ENCODE measurements at places on chromosomes 5 and 9. TPM values are rescaled to one million over a fixed set of nuclear protein-coding genes. Genes with fewer than 3 reads are reported as not detected.

GRCh38 chr5:172683645-172684471 is 42.8 kb downstream of the NEURL1B start:
- DNase-seq = no peak

DNA sequence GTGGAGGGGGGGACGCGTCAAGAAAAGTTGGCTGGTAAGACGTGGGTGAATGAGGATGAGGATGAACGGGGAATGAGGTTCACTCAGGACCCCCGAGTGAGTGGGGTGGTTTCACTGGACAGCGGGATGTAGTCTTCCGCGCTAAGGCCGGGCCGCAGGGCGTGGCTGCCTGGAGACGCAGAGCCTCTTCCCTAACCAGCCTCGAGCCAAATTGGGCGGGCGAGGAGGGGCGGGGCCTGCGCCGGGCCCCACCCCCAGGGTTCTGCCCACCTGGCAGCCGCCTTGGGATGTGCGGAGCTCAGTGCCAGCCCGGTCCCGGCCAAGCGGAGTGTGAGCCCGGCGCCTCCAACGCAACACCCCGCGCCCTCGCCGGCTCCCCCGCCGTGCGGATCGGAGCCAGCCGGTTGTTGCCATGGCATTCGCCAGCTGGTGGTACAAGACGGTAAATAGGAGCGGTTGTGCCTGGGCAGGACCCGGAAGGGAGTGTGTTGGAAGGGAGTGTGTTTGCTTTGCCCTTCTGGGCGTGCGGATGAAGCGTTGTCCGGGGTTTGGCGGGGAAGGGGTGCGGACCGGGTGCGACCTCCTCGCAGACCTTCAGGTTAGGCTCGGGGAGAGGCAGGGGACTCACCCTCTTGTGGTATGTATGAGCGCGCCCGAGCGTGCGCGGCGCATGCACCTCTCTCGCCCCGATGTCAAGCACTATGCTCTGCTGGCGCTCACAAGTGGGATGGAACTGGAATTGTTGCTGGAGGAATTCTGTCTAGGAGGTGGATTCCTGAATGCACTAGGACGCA is 746 bp downstream of the CAST start:
- peak; percentile 45 for DNase-seq

GRCh38 chr5:32020946-32021345 is 153.2 kb downstream of the GOLPH3 start:
- DNase-seq = no peak

DNA sequence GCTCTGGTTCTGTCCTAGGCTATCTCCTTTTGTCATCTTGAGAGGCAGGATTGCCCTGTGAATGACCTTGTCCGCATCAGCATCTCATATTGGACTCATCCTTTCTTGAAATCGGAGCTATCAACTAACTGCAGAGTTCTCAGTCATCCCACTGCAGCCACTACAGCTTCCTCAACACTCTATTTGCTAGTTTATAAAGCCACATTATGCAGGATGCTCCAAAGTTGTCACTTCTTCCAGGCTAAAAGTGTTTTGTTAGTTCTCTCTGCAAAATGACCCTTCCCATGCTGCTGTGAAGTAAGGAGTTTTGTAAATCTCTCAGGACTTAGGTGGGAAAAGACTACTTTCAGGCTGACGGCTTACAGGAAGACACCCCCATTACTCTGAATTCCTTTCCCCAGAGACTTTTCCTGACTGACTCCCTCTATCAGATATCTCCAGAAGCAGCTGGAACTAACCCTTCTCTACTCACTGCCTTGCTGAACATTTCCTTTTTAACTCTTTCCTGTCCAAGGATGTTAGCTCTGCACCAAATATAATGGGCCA is 257.6 kb downstream of the NFIB start:
- DNase-seq = peak; percentile 68

- no peak for DNase-seq
Measured at GRCh38 chr9:6961845-6962522, 204.2 kb downstream of the KDM4C start.

- DNase-seq = no peak
Measured at GRCh38 chr5:9409413-9409960, 136.4 kb downstream of the SEMA5A start.

DNA sequence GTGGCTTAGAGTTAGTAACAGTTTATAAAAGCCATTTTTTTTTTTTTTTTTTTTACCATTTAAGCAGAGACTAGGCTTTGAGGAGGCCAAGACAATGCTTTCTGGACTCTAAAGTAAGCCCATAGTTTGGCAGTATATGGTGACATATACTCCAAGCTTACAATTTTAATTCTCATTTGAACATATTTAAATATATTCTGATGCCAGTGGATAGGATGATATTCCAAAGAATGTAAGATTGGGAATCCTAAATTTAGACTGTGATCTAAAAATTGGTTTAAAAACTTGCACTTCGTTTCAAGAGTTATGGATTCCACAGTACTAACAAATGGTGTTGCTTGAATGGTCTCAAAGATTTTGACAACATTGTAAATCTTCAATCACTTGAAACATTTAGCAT is 112.1 kb downstream of the CWC27 start:
- no peak for DNase-seq

- no peak for DNase-seq
Measured at GRCh38 chr9:125493881-125494652, 212.9 kb downstream of the MAPKAP1 start.

DNA sequence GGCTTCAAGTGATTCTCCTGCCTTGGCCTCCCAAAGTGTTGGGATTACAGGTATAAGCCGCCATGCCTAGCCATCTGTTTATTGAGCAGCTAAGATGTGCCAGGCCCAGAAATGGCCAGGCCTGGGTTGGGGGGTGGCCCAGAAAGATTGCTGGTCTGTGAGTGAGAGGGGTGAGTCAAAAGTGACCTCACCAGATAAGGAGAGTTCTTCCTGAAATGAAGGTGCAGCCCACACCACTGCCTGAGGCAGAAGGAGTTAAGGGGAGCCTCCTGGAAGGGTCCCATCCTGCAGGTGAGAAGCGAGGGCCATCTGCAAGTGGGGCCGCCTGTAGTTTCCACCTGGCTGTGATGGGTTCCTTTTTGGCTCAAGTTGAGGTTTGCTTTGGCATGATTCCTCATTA is 96.9 kb upstream of the KLF4 start:
- no peak for DNase-seq

- no peak for DNase-seq
Measured at GRCh38 chr9:104997536-104997935, 69.6 kb upstream of the ABCA1 start.

DNA sequence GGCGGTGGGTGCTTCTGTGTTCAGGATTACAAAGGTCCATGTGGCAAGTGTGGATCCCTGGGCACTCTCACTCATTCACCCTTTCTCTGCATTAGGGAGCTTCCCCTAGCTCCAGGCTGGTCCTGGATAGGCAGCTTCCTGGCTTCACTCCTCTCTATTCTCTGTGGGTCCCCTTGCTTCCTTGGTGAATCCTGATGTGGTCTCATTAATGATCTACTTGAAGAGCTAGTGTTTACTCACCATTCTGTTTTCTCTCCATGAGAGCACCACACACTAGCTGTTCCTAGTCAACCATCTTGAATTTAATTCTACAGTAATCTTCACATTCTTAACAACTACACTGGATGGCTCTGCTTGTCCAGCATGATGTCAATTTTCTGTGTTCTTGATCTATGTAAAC is 90.0 kb upstream of the PLPPR1 start:
- no peak for DNase-seq

DNA sequence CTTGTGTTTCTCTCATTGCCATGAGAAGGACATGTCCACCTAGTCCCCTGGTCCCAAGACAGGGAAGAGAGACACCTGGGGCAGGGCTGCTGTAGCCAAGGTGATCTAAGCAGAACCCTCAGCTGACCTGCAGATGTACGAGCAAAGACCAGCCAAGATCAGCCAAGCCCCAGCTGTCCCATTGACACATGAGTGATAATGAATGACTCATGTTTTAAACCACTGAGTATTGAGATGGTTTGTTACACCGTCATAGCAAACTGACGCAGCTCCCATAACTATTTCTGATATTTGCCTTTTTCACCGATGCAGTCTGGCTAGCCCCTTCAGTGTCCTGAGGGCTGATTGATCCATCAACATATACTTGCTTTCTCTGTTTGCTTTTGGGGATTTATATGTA is 6.7 kb downstream of the OR1K1 start:
- no peak for DNase-seq

- no peak for DNase-seq
Measured at GRCh38 chr5:130198927-130199326, 294.7 kb downstream of the CHSY3 start.

- DNase-seq = peak; percentile 13
Measured at GRCh38 chr9:3863111-3863528, 337.3 kb upstream of the RFX3 start.

GRCh38 chr9:108002371-108002956 is 512.9 kb upstream of the KLF4 start:
- DNase-seq = no peak

DNA sequence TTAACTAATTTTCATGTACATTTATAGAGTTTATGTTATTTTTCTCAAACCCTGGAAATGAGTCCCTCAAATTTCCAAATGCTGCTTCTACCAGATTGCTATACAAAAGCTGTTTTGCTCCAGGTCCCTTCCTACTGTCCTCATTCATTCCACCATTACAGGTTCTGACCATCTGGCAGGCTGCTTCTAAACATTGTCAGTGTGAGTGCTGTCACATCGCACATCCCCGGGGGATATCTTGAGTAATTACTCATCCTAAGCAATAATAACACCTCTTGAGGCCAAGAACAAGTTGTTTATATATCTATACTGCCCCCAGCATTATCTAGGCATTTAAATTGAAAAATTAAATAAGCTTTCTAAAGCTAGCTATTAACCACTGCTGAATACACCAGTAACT is 1675.3 kb upstream of the CDH6 start:
- no peak for DNase-seq

DNA sequence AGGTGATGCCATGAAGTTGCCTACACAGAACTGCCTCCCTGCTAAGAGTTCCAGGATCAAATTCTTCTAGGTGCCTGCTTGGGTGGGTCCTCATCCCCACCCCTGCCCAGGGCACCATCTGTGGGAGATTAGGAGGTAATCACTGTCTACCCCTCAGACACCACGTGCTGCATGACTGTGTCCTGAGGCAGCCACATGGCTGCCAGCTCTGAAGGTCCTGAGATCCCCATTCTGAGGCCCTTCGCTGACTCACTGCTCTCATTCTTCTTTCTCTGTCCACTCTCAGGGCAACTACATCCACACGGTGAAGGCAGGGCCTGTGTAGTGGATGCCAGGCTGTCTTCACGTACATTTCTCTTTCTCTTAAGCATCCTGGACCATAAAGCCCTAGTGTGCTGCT is 222.9 kb upstream of the ANKRD55 start:
- no peak for DNase-seq

- DNase-seq = no peak
Measured at GRCh38 chr5:120158211-120158610, 305.9 kb upstream of the PRR16 start.

GRCh38 chr5:92678640-92679039 is 902.4 kb downstream of the NR2F1-AS1 start:
- DNase-seq = no peak

- DNase-seq = no peak
Measured at GRCh38 chr5:54476682-54477081, 21.2 kb downstream of the HSPB3 start.

GRCh38 chr5:41903382-41903891 is 707 bp upstream of the RIMOC1 start:
- DNase-seq = no peak

- DNase-seq = no peak
Measured at GRCh38 chr9:11088821-11089374, 476.1 kb upstream of the PTPRD start.

DNA sequence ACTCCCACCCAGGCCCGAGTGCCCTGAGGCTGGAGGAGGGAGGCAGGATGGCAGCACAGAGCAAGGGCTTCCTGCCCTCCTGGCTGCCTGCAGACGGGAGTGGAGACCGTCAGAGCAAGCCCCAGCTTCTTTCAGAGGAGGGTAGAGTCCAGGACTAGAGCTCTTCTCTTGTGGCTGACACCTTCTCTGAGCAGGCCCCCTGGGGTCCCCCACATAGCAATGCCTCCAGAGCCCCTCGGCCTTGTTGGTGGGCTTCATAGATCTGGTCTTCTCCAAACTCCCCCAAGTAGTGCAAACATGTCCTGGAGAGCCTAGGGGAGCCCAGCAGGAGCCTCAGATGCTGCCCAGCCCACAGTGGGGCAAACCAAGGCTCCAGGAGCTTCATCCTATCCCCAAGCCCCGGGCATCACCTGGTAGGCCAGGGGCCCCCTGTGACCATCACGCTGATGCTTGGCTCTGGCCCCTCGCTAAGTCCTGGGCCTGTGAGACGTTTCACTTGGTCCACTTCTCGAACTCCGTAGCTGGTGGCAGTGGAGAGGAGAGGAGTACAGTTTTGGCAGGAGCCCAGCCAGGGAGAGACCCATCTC is 2.0 kb downstream of the MZB1 start:
- no peak for DNase-seq

- no peak for DNase-seq
Measured at GRCh38 chr9:84697042-84697441, 27.5 kb downstream of the NTRK2 start.

GRCh38 chr9:123354806-123355508 is 1.0 kb upstream of the CRB2 start:
- DNase-seq = no peak

GRCh38 chr5:79849486-79850315 is 141.4 kb downstream of the MTX3 start:
- DNase-seq = no peak

PCDHGB7 gene
- 4.8 TPM for total RNA-seq

FOXD4L4 gene
- total RNA-seq = 0.25 TPM

GPR150 gene
- total RNA-seq = 0.20 TPM

NSUN2 gene
- 81.8 TPM for total RNA-seq

OTP gene
- total RNA-seq = not detected

AHRR gene
- 5.4 TPM for total RNA-seq

CNTNAP3B gene
- total RNA-seq = 202 TPM

PCDHGA3 gene
- total RNA-seq = 0.26 TPM

FRMPD1 gene
- not detected for total RNA-seq

HAVCR1 gene
- total RNA-seq = not detected
